ENCODE measurements at places on chromosomes 3 and 15. TPM values are rescaled to one million over a fixed set of nuclear protein-coding genes. Genes with fewer than 3 reads are reported as not detected.

- DNase-seq, result peak; percentile 30
These were observed 6.1 kb upstream of the LRRC15 start for GRCh38 chr3:194375473-194376240.

GRCh38 chr3:14890476-14890875 is 56.9 kb upstream of the NR2C2 start:
- DNase-seq, result no peak

- no peak for DNase-seq
These were observed 908 bp upstream of the RAB43 start for GRCh38 chr3:129122412-129123011.

DNA sequence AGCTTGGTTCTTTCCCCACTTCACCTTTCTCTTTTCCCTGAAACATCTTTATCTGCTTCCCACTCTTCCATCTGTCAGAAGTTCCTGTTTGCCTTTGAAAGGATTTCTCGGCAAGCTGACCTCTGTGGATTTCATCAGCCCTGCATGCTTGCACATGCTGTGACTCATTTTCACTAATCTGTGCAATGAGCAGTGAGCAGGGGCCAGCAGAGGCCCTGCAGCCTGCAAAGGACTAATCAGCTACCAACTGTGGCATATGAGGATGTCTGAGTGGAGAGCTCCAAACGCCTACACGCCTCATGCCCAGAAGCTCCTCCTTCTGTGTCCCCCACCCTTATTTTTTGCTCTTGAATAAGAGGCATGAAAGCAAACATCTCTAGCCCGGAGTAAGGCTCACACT is 333.0 kb upstream of the SEMA6D start:
- DNase-seq, result no peak

- no peak for DNase-seq
These were observed 34.7 kb downstream of the GBE1 start for GRCh38 chr3:81726735-81727134.

GRCh38 chr3:192303235-192303634 is 424.1 kb downstream of the FGF12 start:
- no peak for DNase-seq

- no peak for DNase-seq
These were observed 33.9 kb downstream of the GRAMD2A start for GRCh38 chr15:72163719-72164118.

DNA sequence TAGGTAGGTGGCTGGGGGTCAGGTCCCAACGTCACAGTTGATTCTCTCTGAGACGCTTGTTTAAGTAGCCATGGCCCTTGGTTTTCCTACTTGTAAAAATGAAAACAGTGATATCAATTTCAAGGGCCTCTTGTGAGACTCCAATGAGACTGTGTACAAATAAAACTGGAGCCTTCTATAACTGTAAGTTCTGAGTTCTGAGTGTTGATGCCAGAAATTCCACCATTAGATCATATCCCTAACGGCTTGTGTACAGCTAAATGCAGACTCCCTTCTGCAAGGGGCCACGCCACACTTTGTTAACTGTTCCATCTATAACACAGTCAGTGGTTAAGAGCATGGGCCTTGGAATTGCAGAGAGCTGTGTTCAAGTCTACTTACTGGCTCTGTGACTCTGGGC is 267.3 kb downstream of the TLE3 start:
- no peak for DNase-seq

- DNase-seq, result no peak
These were observed 437.2 kb downstream of the SI start for GRCh38 chr3:164641071-164641470.

FAM174B gene
- polyA plus RNA-seq, result not detected

PROK2 gene
- polyA plus RNA-seq, result 0.64 TPM

CACNA1D gene
- not detected for polyA plus RNA-seq

REC114 gene
- not detected for polyA plus RNA-seq

LYZL4 gene
- not detected for polyA plus RNA-seq

IL20RB gene
- polyA plus RNA-seq, result not detected

Data from aorta (tissue), 5 donors.